ENCODE measurements at places on chromosomes 1 and 21.

GRCh38 chr1:14930247-14930965 lies 223.1 kb upstream of the TMEM51 start:
- DNase-seq = no peak

GRCh38 chr1:33137800-33138199 lies 44.0 kb downstream of the TRIM62 start:
- no peak for DNase-seq

- no peak for DNase-seq
Measured at GRCh38 chr1:151760597-151761385, 2.5 kb downstream of the MRPL9 start.

DNA sequence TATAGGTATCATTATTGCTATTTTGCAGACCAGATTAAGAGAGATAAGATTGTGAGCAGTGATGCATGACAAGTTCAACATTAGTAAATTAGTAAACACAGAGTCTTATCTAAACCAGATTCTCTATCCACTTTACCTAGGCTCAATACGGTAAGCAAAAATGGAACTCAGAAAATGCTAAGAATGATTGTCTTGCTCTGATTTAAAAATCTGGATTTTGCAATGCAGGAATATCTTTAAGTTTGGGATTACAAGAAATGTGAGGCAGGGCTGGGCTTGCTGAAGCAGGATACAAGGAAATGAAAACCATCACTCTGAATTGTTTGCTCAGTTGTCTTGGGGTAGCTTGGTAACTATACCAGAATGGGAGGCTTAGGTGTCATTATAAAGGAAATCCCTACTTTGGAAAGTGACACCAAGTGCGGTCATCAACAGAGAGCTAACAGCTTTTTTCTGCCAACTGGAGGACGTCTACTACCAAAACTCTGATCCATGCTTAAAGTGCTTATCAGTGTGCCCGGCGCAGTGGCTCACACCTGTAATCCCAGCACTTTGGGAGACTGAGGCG lies 332.7 kb upstream of the RUNX1 start:
- DNase-seq = no peak

DNA sequence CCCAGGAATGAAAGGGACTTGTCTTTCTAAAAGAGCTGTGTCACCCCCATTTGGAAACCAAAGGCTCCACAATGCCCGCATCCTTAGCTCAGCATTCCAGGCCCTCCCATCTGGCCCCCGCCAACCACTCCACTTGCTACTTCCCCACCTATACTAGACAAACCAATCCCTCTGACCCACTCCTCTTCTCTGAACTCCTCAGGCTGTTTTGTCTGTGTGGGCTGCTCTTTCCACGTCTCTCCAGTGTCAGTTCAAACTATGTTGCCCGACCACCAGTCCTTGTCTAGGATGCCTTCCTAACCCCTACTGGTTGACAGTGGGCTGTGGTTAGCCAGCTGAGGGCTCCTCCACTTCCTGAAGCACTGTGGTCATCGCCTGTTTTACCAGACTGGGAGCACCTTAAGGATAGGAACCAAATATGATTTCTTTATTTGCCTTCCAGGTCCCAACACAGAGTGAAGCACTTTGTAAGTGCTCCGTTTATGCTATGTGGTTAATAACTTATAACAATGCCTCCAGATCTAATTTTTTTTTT lies 8.1 kb upstream of the COA7 start:
- DNase-seq = no peak

- no peak for DNase-seq
Measured at GRCh38 chr1:203486618-203487370, 7.2 kb upstream of the OPTC start.

DNA sequence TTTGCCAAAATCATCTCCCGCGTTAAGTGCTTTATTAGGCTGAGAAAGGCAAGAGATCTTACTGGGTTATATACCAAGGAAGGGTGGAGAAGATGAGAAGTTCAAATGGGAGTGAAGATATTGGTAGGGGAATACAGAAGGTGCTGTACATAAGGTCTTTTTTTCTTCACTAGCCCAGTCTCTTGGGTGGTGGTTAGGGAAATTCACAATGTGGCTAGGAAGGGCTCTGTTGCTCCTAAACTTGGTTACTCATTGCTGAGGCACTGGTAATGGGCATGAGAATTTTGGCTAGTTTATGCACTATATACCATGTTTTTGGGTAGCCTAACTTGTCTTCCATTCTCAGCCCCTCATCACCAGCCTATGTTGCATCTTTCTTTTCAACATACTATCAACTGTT lies 50.6 kb downstream of the LHX4 start:
- DNase-seq = no peak

- no peak for DNase-seq
Measured at GRCh38 chr1:232084584-232085223, 458.1 kb downstream of the DISC1 start.

GRCh38 chr1:72241397-72241796 lies 40.9 kb downstream of the NEGR1 start:
- no peak for DNase-seq

- DNase-seq = no peak
Measured at GRCh38 chr1:196063294-196063693, 544.9 kb downstream of the KCNT2 start.

- no peak for DNase-seq
Measured at GRCh38 chr1:216824511-216824910, 101.3 kb upstream of the ESRRG start.

GRCh38 chr1:238581332-238581731 lies 690.6 kb upstream of the ZP4 start:
- DNase-seq = no peak

Data from activated CD4-positive, alpha-beta T cell treated with anti-CD3 and anti-CD28 coated beads for 1 hour (primary cell).